ENCODE measurements at places on chromosomes 1 and 21.

GRCh38 chr1:112794654-112795239 lies 79.6 kb upstream of the PPM1J start:
- no peak for DNase-seq

GRCh38 chr1:64940025-64940424 lies 26.3 kb downstream of the JAK1 start:
- DNase-seq, result no peak

GRCh38 chr1:13700521-13701270 lies 708 bp downstream of the PRDM2 start:
- DNase-seq, result no peak

DNA sequence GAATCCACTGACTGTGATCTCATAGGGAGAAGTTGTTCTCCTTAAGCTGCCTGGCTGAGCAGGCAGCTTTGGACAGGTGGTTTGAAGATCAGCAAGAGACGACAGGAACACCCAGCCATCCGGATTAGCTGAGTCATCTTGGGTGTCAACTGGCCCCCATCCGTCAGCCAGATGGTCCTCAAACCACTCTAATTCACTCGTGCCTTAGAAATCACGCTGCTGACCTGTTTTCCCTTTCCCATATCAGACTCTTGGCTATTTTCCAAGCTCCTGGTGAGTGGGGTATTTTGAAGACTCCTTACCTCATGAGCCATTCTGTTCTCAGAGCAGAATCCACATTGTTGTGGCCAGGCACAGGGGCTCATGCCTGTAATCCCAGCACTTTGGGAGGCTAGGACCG lies 149.1 kb upstream of the L1TD1 start:
- no peak for DNase-seq

GRCh38 chr1:150386592-150386991 lies 22.6 kb downstream of the RPRD2 start:
- DNase-seq, result no peak

GRCh38 chr1:67312615-67313014 lies 4.9 kb downstream of the IL12RB2 start:
- DNase-seq, result no peak

All from fibroblast of skin of left biceps (primary cell).